ENCODE measurements at places on chromosomes 7 and 10.

- no peak for DNase-seq
These were observed 8.5 kb upstream of the RABGEF1 start for GRCh38 chr7:66731986-66732385.

GRCh38 chr10:51162002-51162401 is 87.7 kb downstream of the PRKG1 start:
- DNase-seq: no peak

GRCh38 chr10:60629332-60629731 is 148.9 kb upstream of the CDK1 start:
- DNase-seq: no peak

- no peak for DNase-seq
These were observed 375.2 kb downstream of the PAXIP1 start for GRCh38 chr7:154627646-154628290.

- no peak for DNase-seq
These were observed 205.3 kb upstream of the ZNF32 start for GRCh38 chr10:43854007-43854406.

- no peak for DNase-seq
These were observed 2.8 kb upstream of the KLF6 start for GRCh38 chr10:3787816-3788215.

All from NCI-H187 (cell line).